Dermis blood vessel endothelial cell (primary cell): ENCODE measurements at places on chromosomes 5 and 9. TPM values are rescaled to one million over a fixed set of nuclear protein-coding genes. Genes with fewer than 3 reads are reported as not detected.

- no peak for DNase-seq
Observed at GRCh38 chr5:2277886-2278285, 395.2 kb upstream of the IRX4 start.

DNA sequence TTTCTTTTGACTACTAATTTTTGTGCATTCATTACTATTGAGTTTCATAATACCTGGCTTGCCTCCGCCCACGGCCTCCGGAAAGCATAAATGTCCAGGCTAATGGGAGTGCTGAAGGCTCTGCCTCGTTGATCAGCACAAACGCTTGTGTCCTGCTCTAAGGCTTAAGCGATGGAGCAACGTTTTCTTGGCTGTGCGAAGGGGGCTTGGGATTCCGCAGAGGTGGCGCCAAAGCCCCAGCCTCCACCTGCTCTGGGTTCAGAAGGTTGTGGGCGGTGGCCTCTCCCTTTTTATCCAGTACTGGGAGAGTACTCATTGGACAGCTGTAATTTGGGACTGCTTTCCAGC, 19.7 kb downstream of the ANXA2R start:
- DNase-seq = no peak

GRCh38 chr5:13354611-13355010, 589.9 kb downstream of the DNAH5 start:
- no peak for DNase-seq

DNA sequence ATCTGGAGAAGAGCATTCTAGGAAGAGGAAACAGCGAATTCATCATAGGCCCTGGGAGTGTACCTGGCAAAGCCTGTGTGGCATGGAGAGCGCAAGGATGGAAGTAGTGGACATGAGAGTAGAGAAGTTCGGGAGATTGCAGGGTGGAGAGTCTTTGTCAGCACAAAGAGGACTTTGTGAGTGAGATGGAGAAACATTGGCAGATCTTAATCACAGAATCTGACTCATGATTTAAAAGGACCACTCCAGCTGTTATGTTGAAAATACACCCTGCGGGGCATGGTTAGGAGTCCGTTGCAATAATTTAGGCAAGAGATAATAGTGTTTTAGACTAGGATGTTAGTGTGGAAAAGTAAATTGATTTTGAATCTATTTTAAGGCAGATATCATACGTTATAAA, 116.9 kb downstream of the HACD4 start:
- no peak for DNase-seq

DNA sequence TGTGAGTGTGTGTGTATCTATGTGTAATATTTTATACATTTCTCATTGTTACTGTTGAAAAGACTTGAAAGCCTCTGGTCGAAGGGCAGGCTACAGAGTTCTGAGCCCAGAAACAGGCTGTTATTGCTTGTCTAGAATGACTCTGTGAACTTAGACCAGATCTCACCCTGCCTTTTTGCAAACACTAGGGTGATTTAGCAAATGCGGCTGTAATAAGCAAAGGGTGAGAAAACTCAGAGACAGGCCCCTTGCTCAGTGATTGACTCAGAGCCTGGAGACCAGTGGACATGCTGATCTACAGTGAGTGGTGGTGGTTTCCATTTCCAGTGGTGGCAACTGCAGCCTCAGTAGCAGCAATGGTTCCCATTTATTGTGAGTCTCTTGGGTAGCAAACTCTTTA, 183.7 kb downstream of the ATP10B start:
- DNase-seq = no peak

- peak; percentile 28 for DNase-seq
Observed at GRCh38 chr9:123710299-123710698, 219.6 kb downstream of the DENND1A start.

- no peak for DNase-seq
Observed at GRCh38 chr5:97836816-97837215, 653.8 kb upstream of the RIOK2 start.

Gene TMEM252
- total RNA-seq = 0.51 TPM in 1 of 2 replicates, not detected in the other

Gene ADGRD2
- not detected in 2 replicates for total RNA-seq
